ENCODE measurements at places on chromosomes 5 and 9.
A peak's percentile ranks its signal among the peaks of the same experiment; 100 is the strongest.

DNA sequence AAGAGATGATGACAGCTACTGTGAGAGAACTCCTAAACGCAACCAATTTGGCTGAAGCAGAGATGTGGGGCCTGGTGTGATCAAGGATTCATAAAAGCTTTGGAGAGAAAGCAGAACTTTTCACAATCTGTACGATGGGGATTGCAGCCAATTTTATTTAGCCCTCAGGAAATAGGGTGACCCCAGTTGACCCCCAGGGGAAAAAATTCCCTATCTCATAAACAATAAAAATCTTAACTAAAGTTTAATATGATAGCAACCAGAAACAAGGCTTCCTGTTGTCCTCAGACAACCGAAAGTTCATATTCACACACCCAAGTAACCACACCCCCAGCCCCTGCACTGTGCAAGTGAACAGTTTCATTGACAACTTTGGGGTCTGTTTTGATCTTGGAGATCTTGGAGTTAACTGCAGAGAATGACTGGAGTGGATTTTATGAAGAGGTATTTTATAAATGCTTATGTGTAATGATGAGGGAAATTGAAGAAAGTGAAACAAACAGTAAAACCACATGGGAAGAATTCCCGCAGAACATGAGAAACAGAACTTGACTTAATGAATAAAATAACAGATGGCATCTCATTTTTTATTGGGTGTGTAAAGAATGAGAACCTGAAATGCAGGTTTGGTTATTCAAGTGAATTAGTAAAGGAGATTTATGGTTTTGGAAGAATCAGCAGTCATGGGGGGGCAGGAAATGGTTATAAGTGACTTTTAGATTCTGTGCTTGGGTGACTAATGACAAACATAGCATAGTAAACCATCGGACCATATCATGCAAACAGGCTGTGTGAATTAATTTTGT lies 94.5 kb downstream of the PDE4D start:
- no peak for DNase-seq

DNA sequence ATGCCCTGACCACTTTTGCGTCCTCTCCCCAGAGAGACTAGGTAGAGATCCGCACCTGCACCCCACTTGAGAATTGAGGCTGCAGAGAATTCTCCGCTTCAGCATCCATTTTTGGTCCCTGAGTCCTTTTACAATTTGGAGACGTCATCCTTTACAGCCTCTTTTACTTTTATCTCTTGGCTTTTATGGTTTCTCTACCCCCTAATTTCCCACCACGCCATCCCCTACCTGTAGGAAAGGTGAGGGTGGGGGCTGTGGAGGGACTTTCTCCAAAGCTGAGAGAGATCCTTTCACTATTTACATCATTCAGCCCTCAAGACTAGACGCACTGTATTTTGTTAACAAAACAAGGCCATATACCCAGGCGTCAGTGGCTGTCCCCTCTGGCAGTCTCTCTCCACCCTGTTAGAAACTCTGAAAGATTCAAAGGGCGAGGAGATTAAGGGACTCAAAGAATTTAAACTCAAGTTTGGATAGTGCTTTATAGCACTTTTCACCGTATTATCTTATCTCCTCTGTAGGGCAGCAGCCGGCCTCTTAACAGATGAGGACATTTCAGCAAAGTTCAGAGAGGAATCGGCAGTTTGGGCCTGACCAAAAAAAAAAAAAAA lies 1.7 kb downstream of the MSX2 start:
- no peak for DNase-seq

- DNase-seq, result no peak
These were observed 296.6 kb upstream of the RASA1 start for GRCh38 chr5:86971034-86971571.

- DNase-seq, result no peak
These were observed 19.3 kb upstream of the APC start for GRCh38 chr5:112718344-112718743.

- no peak for DNase-seq
These were observed 139.3 kb downstream of the SLC24A2 start for GRCh38 chr9:19649336-19650041.

DNA sequence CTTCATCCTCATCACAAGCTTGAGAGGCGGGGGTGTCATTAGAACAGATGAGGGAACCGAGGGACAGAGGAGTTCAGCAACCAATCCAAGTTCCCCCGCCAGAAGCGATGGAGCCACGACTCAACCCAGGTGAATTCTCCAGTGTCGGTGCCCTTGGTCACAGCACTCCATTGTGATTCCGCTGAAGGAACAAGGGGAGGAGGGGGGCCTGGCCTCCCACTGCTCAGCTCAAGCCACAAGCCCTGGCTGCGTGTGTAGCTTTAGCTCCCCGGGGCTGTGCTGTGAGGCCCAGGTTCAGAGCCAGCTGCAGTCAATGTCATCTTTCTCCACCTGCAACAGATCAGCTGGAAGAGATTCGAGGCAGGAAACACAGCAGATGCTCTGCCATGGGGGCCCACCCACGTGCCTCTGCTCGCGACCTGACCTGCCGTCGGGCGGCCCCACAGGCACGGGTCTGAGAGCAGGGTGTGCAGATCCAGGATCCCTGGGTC lies 72.6 kb downstream of the GTF3C4 start:
- no peak for DNase-seq

- no peak for DNase-seq
These were observed 68.0 kb downstream of the UNC13B start for GRCh38 chr9:35229779-35230143.

DNA sequence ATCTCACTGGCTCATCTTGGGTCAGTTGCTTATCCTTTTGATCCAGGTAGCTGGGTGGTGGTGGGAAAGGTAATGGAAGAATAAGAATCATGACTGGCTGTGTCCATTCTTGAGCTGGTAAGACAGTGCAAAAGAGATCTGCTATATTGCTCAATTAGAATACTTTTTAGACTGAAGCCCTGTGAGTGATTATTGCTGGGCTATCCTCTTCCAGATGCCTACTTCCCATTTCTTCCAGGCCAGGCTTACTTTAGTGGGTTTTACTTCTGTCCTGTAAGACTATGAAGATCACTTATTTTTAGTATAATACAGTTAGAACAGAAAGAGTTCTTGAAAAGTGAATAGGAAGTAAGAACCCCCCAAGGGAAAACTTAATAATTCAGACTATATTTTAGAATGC lies 7.2 kb downstream of the MARCHF6 start:
- DNase-seq, result no peak

- DNase-seq, result peak; percentile 11
These were observed 25.3 kb upstream of the ENHO start for GRCh38 chr9:34547960-34548611.

DNA sequence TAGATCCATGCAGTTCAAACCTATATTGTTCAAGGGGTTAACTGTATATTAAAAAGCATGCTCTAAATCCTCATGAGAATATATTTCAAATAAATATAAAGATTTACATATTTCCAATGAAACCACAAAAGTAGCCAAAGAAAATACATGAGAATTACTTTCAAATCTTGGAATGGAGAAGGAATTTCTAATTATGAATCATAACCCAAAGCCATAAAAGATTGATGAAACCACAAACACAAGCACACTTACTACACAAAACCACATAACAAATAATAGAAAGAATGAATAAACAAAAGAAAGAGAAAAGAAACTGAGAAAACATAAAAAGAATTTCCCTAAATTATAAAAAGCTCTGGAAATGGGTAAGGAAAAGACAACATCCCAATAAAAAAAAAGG lies 16.0 kb downstream of the ERP44 start:
- DNase-seq, result no peak

GRCh38 chr5:3828761-3829160 lies 233.1 kb downstream of the IRX1 start:
- no peak for DNase-seq

DNA sequence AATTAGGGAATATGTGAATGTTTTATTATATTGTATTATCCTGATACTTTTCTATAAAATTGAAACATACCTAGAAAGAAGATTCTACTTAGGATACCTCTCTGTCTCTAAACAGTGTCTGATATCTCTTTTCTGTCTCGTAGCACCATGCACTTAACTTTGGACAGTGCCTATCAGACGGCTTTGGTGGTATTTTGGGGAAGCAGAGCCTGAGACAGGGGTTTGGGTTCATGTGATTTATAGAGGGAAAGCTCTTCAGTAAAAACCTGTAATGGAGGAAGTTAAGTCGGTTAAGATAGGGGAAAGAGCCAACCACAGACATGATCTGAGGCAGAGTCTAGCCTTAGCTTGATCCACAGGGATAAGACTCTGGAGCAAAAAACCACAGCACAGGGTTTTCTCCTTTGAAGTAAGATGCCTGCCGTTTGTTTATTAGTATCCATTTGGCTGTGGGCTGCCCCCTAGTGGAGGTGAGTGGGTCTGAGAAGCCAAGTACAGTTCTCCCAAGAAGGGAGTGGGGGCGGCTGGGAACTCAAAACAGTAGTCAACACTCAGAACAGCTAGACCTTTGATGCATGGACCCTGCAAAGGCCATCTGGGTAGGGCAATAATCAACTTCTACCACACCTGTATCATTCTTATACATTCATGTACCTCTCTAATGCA lies 141.2 kb upstream of the ASTN2 start:
- DNase-seq, result no peak

DNA sequence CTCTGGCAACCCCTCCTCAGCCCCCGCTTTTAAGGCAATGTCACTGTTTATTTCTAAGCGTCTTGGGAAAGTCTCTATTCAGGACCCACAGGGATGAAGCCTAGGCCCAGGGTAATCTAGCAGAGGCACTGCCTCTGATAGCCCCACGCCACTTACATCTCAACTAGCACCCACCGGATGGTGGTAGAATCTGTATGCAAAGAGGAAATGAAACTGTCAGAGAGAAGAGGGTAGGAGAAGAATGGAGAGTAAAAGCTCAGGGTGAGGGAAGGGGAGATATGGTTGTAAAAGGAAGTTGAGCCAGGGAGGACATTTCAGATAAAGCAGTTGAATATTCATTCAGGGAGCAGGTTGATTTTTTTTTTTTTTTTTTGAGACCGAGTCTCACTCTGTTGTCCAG lies 3.0 kb downstream of the FRRS1L start:
- no peak for DNase-seq

- no peak for DNase-seq
These were observed 37.9 kb upstream of the GABRP start for GRCh38 chr5:170745481-170746071.
